Testis (tissue), 5 donors: ENCODE measurements at places on chromosomes 7 and 10. TPM values are rescaled to one million over a fixed set of nuclear protein-coding genes. Genes with fewer than 3 reads are reported as not detected.
A peak's percentile ranks its signal among the peaks of the same experiment; 100 is the strongest.

DNA sequence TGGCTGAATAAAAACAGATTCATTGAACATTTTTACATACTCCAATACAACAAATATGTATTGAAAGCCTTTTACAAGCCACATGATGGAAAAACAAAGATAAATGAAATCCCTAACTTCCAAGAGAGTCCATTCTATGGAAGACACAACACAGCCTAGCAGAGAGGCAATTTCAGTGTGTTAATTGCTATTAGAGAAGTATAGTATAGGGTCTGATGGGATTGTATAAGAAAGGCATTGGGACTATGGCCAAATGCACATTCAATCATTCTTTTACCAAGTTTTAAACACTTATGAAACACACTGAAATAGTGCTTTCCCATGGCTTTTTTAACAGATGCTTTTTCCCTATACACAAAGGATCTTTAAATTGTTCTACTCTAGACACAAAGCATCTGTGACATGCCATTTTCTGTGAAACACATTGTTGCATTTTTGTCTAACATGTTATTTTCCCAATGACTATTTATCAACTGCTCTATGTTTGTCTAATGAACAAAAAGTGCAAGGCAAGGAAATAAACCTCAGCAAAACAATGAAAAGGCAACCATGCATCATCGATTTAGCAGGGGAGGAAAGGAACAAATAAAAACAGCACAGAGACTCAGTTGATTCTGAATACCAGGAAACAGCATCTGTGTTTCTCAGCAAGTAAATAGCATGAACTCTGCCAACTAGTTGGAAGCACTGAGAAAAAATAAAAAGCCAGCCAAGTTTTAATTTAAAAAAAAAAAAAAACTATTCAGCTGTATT lies 42.4 kb upstream of the PHYHIPL start:
- H3K27ac ChIP-seq, result no peak overlapping the region
- H3K27me3 ChIP-seq, result no peaks in the 10 kb centered on the region
- DNase-seq, result no peak
- H3K4me1 ChIP-seq, result no peaks in the 10 kb centered on the region

DNA sequence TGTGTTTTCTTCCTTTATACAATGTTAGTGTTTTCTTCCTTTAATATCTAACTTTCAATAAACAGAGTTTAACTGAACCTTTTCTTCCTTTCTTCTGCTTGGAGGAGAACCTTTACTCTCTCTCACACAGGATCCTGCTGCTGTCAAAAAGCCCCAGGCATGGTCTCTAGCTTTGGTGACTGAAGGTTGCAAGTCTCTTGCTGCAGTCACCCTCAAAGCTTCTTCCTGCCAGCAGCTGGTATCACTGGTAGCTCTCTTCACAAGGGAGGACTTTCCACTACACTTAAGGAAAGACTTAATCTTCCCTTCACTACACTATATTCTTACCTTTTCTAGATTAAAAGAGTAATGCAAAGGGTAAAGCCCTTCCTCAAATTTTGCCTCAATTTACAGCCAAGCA lies 153.4 kb downstream of the SGMS1 start:
- no peak overlapping the region for H3K4me3 ChIP-seq
- H3K4me1 ChIP-seq, result no peaks in the 10 kb centered on the region
- H3K27ac ChIP-seq, result no peak overlapping the region
- DNase-seq, result no peak
- no peaks in the 10 kb centered on the region for H3K27me3 ChIP-seq

GRCh38 chr10:95861386-95861785 lies 46.4 kb upstream of the CC2D2B start:
- no peaks in the 10 kb centered on the region for H3K36me3 ChIP-seq
- no peak for DNase-seq
- H3K27me3 ChIP-seq, result no peaks in the 10 kb centered on the region

GRCh38 chr10:77925795-77926565 lies 575 bp downstream of the DLG5 start:
- no peaks in the 10 kb centered on the region for H3K36me3 ChIP-seq
- peak; percentile 73 for DNase-seq
- peak overlapping the region; percentile 83 for H3K27ac ChIP-seq
- H3K27me3 ChIP-seq, result no peaks in the 10 kb centered on the region

- no peak overlapping the region for H3K27ac ChIP-seq
- no peak overlapping the region for H3K4me3 ChIP-seq
- no peaks in the 10 kb centered on the region for H3K36me3 ChIP-seq
- DNase-seq, result no peak
Measured at GRCh38 chr10:111773950-111774349, 409.6 kb downstream of the GPAM start.

DNA sequence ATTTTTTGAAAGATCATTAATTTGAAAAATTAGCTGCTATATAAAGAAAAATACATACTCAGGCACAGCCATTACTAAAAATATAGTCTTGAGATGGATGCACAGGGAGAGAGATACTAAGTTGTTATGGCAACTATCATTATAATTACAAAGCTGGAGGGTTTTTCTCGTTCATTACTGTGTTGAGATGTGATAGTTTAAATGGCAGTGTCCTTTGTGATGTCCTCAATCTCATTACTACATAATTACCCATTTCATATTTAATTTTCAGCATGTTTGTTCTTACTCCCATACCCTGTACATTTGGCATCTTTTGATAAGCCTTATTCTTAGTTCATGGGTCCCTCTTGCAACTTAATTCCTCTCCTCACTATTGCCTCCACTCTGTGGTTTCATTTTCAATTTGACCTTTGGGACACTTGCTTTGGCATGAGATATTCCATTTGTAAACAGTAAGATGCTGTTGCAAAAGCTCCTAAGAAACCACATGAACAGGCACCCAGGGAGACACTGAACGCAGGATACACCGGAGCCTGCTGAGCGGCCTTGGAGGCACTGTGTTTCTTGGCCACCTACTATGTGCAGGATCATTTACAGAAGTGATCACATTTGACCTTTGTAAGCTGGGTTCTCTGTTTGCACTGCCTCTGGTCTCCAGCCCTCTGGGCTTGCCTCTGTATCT lies 4.8 kb upstream of the CPXM2 start:
- H3K4me1 ChIP-seq, result no peaks in the 10 kb centered on the region
- no peak for DNase-seq
- no peaks in the 10 kb centered on the region for H3K27me3 ChIP-seq
- no peaks in the 10 kb centered on the region for H3K36me3 ChIP-seq
- H3K27ac ChIP-seq, result no peak overlapping the region

GRCh38 chr10:6136215-6137201 lies 47.7 kb downstream of the RBM17 start:
- H3K36me3 ChIP-seq, result no peaks in the 10 kb centered on the region
- no peak overlapping the region for H3K27ac ChIP-seq
- H3K4me3 ChIP-seq, result no peak overlapping the region
- H3K27me3 ChIP-seq, result no peaks in the 10 kb centered on the region
- H3K4me1 ChIP-seq, result no peaks in the 10 kb centered on the region
- no peak for DNase-seq

ASZ1 gene
- 27.6 TPM for total RNA-seq

CPN1 gene
- 0.87 TPM for total RNA-seq

TMEM140 gene
- total RNA-seq, result 6.3 TPM

DNA sequence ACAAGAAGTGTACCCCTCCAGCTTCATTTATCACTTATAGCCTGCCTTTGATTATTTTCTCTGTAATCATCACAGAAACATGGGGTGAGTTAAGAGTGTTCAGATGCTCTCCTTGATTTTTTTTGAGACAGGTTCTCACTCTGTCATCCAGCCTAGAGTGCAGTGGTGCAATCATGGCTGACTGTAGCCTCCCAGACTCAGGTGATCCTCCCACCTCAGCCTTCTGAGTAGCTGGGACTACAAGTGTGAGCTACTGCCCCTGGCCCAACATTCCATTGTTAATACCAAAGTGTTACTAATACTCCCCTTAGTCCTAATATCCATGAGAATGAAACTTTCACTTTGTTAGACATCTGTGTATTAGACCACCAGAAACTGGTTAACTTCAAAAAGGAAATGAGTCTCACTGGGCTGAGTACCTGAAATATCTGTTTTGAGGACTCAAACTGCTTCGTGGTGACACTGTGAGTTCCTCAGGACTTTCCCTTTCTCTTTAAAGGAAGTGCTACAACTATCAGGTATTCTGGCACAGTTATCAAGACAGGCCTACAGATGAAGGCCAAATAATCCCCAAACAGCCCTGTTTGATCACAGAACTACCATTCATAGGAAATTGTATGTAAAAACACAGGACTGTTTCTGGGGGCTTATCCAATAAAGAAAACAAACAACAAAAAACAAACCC lies 20.5 kb upstream of the CFAP70 start:
- H3K4me1 ChIP-seq, result no peaks in the 10 kb centered on the region
- no peaks in the 10 kb centered on the region for H3K27me3 ChIP-seq
- DNase-seq, result no peak
- no peak overlapping the region for H3K4me3 ChIP-seq
- H3K36me3 ChIP-seq, result no peaks in the 10 kb centered on the region

DNA sequence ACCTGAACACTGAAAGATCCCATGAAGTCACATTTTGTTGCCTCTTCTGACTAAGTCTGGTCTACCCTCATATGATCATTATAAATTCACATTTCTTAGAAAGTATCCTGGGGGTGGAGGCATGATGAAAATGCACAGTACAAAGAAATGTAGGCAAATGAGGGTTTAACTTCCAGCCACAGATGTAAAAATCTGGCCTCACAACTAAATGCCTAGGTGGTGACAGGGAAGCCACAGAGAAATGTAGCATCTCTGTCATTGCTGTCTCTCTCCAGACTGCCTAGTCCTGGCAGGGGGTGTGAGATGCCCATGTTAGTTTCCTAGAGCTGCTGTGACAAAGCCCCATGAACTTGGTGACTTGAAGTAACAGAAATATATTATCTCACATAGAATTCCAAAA lies 395.9 kb downstream of the SORCS3 start:
- no peak overlapping the region for H3K27ac ChIP-seq
- no peaks in the 10 kb centered on the region for H3K27me3 ChIP-seq
- H3K36me3 ChIP-seq, result no peaks in the 10 kb centered on the region
- H3K4me3 ChIP-seq, result no peak overlapping the region
- DNase-seq, result no peak
- no peaks in the 10 kb centered on the region for H3K4me1 ChIP-seq

GRCh38 chr7:42208572-42208971 lies 28.4 kb downstream of the GLI3 start:
- H3K4me3 ChIP-seq, result no peak overlapping the region
- no peaks in the 10 kb centered on the region for H3K4me1 ChIP-seq
- H3K36me3 ChIP-seq, result no peaks in the 10 kb centered on the region
- no peak overlapping the region for H3K27ac ChIP-seq

- no peaks in the 10 kb centered on the region for H3K27me3 ChIP-seq
- H3K4me1 ChIP-seq, result no peaks in the 10 kb centered on the region
- DNase-seq, result no peak
- H3K27ac ChIP-seq, result no peak overlapping the region
- H3K4me3 ChIP-seq, result no peak overlapping the region
Measured at GRCh38 chr7:46764100-46764936, 817.6 kb downstream of the TNS3 start.

HOXA4 gene
- total RNA-seq, result 1.7 TPM

DNA sequence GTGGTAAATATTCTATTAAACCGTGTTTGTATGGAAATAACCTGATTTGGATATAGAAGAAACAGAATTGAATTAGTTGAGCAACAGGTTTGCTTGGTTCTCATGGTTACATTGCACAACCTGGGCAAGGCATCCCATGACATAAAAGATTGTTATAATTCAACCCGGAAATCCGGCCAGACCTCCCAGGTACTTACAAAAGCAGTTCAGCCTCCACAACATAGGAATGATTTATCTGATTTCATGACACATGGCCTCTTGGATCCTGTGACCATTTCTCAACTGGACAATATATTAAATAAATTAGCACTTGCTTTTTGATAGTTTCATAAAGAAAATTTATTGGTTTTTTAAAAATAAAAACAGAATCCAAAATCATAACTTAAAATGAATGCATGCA lies 55.1 kb upstream of the PTPN12 start:
- no peak overlapping the region for H3K4me3 ChIP-seq
- H3K27me3 ChIP-seq, result no peaks in the 10 kb centered on the region
- no peaks in the 10 kb centered on the region for H3K4me1 ChIP-seq
- no peak overlapping the region for H3K27ac ChIP-seq
- no peaks in the 10 kb centered on the region for H3K36me3 ChIP-seq

DNA sequence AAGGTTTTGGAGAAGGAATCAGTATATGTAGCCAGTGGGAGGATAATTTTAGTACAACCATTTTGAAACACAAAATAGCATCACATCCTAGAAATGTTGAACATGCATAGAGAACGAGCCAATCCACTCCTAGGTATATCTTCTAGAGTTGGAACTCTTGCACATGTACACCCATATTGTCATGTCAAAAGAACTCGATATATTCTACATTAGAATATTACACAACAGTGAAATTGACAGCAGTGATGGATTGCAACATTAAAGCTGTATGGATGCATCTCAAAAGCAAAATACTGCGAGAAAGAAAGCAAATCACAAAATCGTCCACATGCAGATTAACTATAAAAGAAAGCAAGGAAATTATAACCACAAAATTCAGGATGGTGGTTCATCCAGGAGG lies 159.3 kb upstream of the NEBL start:
- H3K27ac ChIP-seq, result no peak overlapping the region
- DNase-seq, result no peak
- no peaks in the 10 kb centered on the region for H3K27me3 ChIP-seq
- H3K4me3 ChIP-seq, result no peak overlapping the region
- no peaks in the 10 kb centered on the region for H3K36me3 ChIP-seq

EN2 gene
- total RNA-seq, result 0.81 TPM

DNA sequence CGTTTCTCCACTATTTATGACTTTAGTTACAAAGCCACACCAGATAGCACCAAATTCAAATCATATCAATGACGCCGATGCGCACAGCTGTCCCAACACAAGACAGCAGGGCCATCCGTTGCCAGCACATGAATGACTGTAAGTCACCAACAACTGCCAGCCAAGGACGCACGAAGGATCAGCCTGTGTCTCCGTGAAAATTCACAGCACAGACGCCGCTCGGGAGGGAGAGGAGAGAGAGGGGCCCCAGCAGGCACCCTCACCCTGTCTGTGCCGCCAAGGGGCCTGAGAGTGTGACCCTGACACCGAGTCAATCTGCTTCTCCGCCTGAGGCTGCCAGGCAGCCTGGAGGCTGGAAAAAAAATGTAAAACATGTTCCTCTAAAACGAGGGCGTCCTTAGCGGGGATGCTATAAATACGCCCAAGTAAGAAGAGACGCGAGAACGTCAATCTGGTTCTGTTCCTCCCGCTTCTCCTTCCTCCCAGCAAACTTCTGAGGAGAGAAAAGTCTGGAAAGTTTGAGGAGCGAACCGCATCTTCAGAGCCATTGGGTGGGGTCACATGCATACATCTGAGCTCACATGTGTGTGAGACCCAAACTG lies 111.2 kb downstream of the PTPRN2 start:
- H3K36me3 ChIP-seq, result no peaks in the 10 kb centered on the region
- H3K27ac ChIP-seq, result no peak overlapping the region
- no peaks in the 10 kb centered on the region for H3K27me3 ChIP-seq
- no peak for DNase-seq

DNA sequence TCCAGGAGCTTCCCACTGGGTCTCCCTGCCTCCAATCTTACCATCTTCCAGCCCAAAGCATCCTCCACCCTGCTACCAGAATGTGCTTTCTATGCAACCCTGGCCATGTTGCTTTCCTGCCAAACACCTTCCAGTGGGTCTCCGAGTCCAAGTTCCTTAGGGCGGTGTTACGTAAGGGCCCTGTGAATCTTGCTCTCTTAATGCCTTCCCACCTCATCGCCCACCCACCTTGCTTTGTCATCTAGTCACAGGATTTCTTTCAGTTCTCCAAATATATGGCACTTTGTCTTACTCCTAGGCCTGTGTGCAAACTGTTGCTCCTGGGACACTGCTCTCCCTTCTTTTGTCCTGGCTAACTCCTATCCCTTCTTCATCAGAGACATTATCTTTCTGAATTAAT lies 344.5 kb downstream of the RPS24 start:
- no peak overlapping the region for H3K4me3 ChIP-seq
- peaks cover 18% of the 10 kb centered on the region for H3K4me1 ChIP-seq
- no peak overlapping the region for H3K27ac ChIP-seq
- no peak for DNase-seq
- H3K36me3 ChIP-seq, result no peaks in the 10 kb centered on the region
- H3K27me3 ChIP-seq, result no peaks in the 10 kb centered on the region
